Endothelial cell of umbilical vein (primary cell): ENCODE measurements at places on chromosomes 11 and 22. TPM values are rescaled to one million over a fixed set of nuclear protein-coding genes. Genes with fewer than 3 reads are reported as not detected.

The PHETA2 gene
- 23.4 and 25.4 TPM in 2 replicates for total RNA-seq

The PHLDA2 gene
- total RNA-seq: 44.5 and 51.5 TPM in 2 replicates

The ZNF214 gene
- total RNA-seq: 1.7 and 2.5 TPM in 2 replicates

The TRIM51 gene
- not detected in 2 replicates for total RNA-seq
